ENCODE measurements at places on chromosomes 16 and 17.

DNA sequence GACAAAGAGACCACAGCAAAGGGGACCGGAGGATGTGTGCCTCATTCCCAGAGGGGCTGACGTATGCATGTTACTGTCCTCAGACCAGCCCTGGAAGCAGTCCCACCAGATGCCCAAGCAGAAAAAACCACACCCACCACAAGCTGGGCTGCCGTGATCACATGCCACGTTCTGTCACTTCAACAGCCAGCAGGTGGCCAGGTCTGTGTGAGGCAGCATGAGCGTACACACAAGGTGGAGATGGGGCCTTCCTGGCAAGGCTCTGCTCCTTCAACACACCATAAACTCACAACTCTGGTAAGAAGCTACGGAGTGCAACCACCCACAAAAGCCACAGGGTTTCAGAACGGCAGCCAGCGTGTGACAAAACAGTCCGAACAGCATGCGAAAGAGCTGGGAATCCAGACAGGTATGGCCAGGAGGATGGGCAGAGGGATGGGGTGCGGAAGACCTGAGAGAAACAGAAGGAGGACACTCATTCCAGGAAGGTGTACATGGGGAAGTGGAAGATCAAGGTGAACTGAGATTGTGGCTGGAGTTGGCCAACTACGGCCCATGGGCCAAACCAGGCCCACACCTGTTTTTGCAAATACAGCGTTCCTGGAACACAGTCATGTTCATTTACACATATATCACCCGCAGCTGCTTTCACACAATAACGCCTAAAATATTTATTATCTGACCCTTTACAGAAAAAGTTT is 27.9 kb downstream of the MBTPS1 start:
- no peak for DNase-seq

DNA sequence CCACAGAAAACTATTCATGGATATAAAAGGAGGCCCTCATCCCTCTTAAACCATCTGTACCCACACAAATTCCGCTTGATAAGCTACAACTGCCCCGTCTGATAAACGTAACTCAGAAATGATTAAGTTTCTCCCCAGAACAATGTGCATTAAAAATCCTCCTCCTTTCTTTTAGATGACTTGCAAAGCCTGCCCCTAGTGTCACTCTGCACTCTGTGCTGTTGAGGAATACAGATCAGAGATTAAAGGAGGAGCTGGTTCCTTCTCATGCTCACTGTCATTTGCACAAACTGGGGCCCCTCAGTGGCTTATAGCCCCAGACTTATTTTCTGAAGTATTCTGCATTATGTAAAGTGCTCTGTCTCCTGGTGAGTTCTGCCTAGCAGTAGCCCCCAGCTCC is 33.3 kb downstream of the CDRT15 start:
- DNase-seq: no peak

GRCh38 chr17:78372841-78373240 is 5.6 kb upstream of the PGS1 start:
- no peak for DNase-seq

- no peak for DNase-seq
Observed at GRCh38 chr17:31446195-31446967, 54.9 kb downstream of the RAB11FIP4 start.

- DNase-seq: no peak
Observed at GRCh38 chr17:45990886-45991285, 8.2 kb upstream of the STH start.

GRCh38 chr17:73887739-73888138 is 243.5 kb upstream of the SDK2 start:
- no peak for DNase-seq

DNA sequence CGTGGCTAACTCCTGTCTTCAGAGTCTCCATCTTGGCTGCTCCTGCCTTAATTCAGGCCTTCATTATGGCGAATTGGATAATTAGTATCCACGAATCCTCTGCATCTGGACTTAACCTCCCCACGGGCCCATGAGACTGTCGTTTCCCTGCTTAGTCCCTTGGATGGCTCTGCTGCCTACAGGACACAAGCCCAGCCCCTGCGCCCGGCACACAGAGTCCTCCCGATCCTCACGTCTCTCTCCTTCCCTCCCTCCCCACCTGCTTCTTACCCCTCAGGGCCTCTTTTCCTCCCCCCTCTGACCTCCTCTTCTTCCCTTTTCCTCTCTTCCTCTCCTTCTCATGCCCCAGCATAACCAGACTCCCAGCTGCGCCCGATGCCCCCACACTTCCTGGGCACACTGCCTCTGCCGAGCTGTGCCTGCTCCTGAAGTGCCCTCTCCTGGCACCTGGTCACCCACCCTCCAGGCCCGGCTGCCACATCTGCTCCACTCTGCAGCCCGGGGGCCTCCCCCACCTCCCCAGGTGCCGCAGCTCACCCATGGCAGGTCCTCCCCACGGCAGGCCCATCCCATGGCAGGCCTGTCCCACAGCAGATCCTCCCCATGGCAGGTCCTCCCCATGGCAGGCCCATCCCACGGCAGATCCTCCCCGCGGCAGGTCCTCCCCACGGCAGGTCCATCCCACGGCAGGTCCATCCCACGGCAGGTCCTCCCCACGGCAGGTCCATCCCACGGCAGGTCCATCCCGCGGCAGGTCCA is 45.9 kb downstream of the RPH3AL start:
- no peak for DNase-seq

- DNase-seq: no peak
Observed at GRCh38 chr16:67399218-67399733, 6.0 kb upstream of the TPPP3 start.

GRCh38 chr17:60759756-60760155 is 82.1 kb downstream of the BCAS3 start:
- DNase-seq: no peak

DNA sequence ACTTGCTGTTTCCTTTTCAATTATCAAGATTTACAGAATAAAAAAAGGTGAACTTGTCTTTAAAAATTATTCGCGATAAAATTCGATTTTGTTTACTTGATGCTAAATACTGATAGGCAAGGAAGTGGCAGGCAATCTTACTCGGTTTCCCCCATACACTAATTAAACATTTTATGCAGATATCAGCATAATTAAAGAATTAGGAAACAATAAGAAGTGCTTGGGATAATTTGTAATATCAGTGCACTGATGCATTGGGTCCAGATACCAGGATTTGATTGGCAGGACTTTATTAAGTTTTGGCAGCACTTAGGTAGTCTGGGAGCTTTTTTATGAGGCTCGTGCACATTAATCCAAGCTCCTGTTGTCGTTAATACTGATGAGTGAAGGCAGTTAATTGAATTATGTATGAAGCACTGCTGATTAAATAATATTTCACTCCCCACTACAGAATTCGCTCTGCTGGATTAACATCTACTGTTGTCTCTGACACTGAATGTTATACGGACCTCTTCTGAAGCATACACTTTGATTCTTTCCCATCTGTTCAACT is 165.6 kb downstream of the CA10 start:
- no peak for DNase-seq

GRCh38 chr16:85639529-85640253 is 26.6 kb downstream of the GSE1 start:
- peak; percentile 44 for DNase-seq

DNA sequence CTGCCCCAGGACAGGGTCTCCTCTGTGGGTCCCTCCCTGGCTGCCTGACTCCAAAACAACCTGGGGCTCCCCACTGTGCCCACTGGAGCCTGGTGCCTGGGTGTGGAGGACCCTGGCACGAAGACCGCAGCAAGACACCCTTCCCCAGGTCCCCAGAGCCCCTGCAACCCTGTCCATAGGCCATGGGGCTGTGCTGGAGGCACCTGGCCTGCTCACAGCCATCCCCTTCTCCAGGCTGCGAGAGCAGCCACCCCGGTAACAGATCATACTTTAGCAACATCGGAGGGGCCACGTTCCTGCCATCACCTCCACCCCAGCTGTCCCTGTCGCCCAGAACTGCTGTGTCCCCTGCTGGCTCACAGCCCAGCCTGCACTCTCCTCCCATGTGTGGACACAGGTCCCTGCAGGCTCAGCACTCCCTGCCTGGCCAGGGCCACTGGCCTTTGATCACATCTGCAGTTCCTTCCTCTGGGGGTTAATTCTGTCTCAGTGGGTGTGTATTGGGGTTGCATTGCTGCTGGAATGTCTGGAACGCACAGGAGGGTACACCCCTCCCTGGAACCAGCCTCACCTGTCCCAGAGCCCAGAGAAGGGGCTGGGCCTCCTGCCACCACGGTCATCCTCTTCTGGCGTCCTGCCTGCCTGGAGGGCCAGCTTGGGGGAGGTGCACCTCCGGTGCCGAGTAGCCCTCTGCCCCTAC is 12.2 kb downstream of the PPL start:
- DNase-seq: no peak

GRCh38 chr17:4304417-4305027 is 40.7 kb upstream of the ANKFY1 start:
- no peak for DNase-seq

DNA sequence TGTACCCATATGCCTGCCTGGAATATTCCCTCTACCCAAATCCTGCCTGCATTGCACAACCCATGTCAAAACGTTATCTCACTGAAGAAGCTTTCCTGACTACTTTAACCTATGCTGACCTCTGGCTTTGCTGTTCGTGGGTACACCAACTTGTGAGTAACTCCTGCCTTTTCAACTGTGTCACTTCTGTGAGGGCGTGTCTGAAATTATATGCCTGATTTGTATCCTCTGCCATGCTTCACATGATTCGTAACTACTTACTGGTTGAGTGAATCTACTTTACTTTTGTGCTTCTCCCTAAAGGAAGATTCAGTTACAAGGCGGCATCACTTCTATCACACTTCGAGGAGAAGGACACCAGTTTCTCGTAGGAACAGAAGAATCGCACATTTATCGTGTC is 33.3 kb upstream of the USP43 start:
- DNase-seq: no peak

DNA sequence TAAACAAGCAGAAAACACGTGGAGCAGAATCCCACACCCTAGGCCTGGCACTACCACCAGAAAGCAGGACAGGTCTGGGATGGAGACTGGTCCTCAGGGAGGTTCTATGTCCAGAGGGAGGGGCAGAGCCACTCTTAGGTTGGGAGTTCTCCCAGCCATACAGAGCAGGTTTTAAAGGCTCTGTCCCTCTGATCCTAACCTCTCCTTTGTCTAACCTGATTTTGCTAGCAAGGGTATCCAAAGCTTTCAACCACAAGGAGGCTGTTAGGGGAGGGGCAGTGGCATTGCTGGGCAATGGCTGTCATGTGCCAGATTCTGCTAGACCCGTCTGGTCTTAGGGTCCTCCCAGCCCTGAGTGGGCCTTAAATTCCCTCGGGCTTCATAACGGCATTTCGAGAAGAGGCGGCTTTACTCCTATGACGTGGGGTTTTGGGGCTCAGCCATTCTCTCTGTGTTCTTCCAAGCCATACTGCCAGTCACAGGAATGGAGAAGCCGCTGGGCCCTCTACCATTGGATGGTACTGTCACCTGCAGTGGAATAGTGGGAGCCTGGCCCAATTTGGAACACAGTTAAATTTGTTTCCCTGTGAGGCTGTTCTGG is 5.7 kb downstream of the TPPP3 start:
- no peak for DNase-seq

DNA sequence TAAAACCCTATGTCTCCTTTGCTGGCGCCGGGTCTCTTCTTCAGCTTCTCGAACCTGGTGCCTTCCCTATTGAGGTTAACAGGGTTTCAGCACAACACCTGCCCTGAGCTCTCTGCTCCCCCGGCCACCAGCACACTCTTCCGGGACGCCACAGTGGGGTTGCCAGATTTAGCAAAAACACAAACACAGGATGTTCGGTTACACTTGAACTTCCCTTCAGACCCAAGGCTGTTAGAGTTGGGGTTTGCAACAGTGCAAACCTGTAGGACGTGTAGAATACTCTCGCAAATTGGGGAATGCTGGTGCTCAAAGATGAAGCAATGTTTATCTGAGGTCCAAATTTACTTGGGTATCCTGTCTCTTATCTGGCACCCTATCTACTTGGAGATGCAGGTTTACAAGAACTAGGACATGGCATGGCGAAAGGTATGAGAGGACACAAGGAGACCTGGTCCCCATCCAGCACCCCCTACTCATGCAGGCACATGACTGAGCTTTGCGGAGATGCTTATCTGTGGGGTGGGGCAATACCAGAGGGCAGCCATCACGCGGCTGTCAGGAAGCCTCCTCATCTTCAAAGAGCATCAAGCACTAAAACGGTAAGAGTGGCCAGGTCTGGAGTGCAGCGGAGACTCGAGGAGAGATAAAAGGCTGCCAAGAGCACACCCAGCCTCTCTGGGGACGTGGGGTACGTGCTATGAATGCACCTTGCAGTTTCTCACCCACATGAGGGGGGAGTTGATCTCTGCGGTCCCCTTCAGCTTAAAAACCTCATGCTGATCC is 52.8 kb downstream of the SDK2 start:
- DNase-seq: no peak

DNA sequence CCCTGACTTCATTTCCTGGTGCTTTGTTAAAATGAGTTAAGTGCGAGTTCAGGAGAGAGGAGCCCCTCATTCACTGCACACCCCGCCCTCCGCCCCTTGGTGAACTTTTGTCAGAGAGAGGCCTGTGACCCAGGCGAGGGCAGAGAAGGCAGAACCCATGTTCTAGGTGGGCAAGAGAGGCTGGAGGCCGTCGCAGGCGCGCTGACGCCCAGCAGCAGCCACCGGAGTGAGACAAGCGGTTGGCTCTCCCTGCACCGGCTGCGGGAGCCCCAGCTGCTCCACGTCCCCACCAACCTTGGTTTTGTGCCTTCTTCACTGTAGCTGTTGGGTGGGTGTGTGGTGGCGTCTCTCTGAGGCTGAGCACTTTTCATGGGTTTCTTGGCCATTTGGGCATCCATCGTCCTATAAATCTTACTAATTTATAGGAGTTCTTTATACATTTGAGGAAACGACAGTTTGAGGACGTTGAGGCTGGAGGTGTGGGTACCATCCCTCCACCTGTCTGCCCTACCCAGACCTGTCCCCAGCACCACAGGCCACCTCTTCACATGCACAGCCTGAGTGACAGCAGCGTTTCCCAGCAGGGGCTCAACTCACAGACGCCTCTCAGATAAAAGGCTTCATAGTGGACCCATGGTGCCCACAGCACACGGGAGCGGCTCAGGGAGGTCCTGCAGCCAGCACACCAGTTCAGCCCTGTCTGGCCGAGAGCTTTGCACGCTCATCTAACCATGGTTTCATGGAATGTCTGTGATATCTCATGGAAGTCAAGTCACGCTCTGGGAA is 45.2 kb upstream of the CBFA2T3 start:
- no peak for DNase-seq

DNA sequence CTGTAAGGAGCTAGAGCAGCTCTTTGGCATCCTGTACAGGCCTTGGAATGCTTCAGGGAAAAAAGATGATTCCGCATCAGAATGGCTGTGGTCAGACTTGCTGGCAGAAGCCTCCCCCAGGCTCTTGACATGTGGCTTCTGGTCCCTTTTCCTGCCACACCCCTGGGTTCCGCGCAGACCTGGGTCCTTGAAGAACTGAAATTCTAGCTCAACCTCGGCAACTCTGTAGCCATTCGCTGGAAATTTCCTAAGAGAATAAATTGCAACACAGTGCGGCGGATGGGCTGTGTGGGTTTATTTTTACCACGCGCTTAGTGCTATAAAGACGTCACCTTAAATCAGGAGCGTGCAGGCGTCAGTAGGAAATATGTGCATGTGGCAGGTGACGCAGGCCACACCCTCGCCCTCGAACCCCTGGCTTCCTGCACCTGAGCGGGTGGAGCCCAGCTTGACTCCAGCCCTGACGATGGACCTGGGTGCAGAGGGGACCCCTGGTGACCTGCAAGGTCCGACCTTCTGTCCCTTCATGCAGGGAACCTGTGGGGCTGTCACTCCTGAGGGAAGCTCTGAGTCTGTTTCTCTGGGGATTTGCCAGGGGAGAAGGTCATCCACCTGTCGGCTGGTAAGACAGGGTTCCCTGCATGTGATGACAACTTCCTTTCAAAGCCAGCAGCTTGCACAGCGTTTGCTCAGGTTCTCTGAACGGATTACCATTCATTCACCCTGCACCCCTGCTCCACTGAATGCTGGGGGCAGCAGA is 46.3 kb downstream of the METRNL start:
- DNase-seq: no peak

GRCh38 chr17:28704219-28704858 is 7.3 kb downstream of the PROCA1 start:
- DNase-seq: no peak
